IMR-90 (cell line): ENCODE measurements at places on chromosomes 3 and 15. TPM values are rescaled to one million over a fixed set of nuclear protein-coding genes. Genes with fewer than 3 reads are reported as not detected.

The LYZL4 gene
- total RNA-seq, result not detected in 2 replicates

The SI gene
- total RNA-seq, result not detected in 2 replicates

The TMEM212 gene
- not detected in 2 replicates for total RNA-seq

The ERICH6 gene
- under 0.01 TPM in 1 of 2 replicates, not detected in the other for total RNA-seq

The KNG1 gene
- not detected in 2 replicates for total RNA-seq
